Articular chondrocyte of knee joint (primary cell): ENCODE measurements at places on chromosomes 5 and 9. TPM values are rescaled to one million over a fixed set of nuclear protein-coding genes. Genes with fewer than 3 reads are reported as not detected.

The NR2F1-AS1 gene
- 4.9 and 5.4 TPM in 2 replicates for total RNA-seq

The NRG2 gene
- 0.78 and 1.6 TPM in 2 replicates for total RNA-seq

The TMEM174 gene
- total RNA-seq: not detected in 2 replicates

The PCDHGA8 gene
- 5.6 and 5.7 TPM in 2 replicates for total RNA-seq

The ZNF354C gene
- 11.1 and 14.1 TPM in 2 replicates for total RNA-seq

The CNTFR gene
- not detected in 2 replicates for total RNA-seq

The SPARC gene
- total RNA-seq: 2,547 and 3,181 TPM in 2 replicates

The PDLIM7 gene
- total RNA-seq: 65.2 and 97.5 TPM in 2 replicates

The SLC6A7 gene
- not detected in 2 replicates for total RNA-seq

The TPRN gene
- total RNA-seq: 5.4 and 6.1 TPM in 2 replicates

The CBY3 gene
- total RNA-seq: not detected in 2 replicates

The LIX1 gene
- total RNA-seq: 0.11 TPM in 1 of 2 replicates, not detected in the other

The POU5F2 gene
- total RNA-seq: 4.3 and 4.9 TPM in 2 replicates
